ENCODE measurements at places on chromosomes 13 and 19.

DNA sequence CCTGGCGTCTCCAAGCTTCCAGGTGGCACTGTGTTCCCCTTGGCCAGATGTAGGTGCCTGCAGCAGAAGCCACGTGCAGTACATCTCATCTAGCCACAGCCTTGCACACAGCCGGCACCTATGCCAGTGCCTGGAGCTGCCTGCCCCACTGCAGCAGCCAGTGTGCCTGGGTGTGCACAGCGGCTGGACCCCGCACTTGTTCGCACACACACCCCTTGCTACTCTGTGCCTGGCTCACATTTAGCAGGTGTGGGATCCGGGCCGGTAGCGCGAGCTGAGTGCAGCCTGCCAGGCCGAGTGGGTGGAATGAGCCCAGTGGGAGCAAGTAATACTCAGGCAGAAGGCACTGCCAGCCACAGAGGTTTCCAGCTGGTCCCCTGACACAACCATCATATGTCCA lies 26.9 kb upstream of the RBM26 start:
- no peak for DNase-seq

DNA sequence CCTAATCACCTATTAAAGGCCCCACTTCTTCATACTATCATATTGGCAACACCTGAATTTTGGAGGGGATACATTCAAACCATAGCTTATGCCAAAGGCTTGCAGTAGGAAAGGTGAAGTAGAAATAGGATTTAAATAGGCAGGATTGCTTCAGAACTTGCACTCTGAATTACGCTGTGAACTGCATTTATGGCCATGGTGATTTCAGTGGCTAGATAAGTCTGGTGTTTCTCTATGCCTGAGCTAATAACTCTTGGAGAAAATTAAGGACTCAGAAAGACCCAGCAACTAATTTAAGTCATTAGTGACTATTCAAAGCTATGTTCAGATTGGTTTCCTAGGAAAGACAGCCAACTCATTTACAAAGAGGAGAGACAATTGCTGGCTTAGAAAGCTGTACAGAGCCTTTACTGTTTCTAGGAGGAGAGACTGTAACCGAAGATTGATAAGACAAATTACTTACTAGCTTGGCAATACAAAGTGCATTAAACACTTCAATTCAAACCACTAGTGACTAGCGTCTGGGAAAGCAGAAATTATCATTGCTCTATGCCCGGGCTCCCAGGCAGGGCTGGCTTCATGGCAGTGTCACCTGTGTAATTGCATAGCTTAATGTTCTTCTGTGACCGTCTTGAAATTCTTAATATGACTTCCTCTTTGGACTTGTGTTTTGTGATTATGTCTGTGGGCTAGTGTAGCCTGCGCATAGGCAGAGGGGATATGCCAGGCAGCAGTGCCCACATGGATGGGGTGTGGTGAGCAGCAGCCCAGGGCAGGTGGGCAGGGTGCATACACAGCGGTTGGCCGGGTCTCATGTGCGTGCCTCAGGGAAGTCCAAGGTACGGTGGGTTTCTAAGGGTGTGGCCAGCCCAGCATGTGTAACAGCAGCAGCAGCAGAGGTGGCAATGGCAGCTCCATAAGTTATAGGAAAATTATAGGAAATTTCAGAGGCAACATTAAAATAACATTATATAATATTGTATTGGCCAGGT lies 60.1 kb downstream of the KL start:
- DNase-seq = no peak

DNA sequence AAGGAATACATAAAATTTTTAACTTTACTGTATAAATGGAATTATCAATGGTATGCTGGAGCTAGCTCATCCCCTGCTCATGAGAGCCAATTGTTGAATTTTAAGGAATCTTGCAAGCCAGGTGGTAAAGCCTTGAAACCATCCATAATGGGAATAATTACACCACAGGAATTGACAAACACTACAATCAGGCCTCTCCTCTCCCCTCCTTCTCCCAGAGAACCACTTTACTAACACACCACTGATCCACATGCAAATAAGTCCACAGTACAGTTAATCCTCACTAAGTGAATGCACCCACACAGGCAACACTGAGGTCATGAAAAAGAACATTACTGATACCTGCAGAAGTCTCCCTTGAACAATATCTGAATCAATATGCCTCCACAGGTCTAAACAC lies 140.5 kb downstream of the KLF12 start:
- DNase-seq = no peak

DNA sequence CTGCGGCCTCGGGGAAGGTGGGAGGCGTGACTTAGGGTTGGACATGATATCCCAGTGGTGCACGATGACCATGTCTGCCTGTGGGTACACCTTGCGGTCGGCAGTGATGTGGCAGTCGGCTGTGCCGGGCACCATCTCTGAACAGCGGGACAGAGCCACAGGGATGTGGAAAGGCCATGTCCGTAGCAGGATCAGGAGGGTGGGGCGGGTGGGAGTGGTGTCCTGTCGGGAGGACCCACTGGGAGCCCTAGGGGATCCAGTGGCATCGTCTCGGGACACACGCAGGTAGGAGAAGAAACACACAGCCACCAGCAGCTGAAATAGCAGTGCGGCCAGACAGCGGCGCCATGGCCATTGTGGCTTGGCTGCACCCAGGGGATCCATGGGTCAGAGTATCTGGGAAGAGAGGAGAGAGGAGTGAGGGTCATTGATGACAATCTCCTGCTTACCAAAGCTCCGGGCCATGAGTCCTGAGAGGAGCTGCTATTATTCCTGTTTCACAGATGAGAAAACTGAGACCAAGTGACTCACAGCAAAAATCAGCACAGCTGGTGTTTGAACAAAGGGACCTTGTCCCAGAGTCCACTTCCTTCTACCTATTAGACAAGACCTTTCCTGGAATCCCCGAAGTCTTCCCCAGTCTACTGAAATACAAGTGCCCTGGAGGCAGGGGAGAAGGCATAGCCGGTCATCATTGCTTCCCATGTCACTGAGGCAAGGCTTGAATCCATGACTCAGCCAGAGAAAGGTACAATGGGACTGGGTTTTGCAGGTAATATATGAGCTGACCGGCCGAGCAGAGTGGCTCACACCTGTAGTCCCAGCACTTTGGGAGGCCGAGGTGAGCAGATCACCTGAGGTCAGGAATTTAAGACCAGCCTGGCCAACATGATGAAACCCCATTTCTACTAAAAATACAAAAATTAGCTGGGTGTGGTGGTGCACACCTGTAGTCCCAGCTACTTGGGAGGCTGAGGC lies 5.2 kb upstream of the FUT6 start:
- DNase-seq = no peak

GRCh38 chr13:64164435-64164834 lies 2748.8 kb upstream of the PCDH20 start:
- no peak for DNase-seq

DNA sequence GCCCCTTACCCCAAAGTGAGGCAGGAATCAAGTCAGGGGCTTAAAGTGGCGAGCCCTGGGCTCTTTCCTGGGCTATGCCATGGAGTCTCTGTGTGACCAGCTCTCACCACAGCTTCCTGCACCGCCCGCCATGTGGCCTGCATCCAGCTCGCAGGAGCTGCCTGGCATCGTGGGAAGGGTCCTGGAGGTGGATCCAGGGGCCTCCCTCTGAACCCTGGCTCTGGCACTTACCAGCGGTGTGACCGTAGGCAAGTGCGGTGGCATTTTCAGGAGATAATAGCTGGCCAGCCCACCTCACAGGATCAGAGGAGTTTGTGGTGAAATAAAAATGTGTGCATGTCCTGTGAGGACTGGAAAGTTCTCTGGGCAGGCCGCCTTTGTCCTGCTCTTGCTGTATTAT lies 26.0 kb downstream of the DHRS12 start:
- DNase-seq = no peak

Measured in stimulated activated CD4-positive, alpha-beta T cell treated with anti-CD3 and anti-CD28 coated beads, Interleukin-12 subunit alpha, Interleukin-12 subunit beta, amount 100 ng/mL, for 24 hours (primary cell).